Hematopoietic multipotent progenitor cell (in vitro differentiated cells): ENCODE measurements at places on chromosomes 7 and 10.

DNA sequence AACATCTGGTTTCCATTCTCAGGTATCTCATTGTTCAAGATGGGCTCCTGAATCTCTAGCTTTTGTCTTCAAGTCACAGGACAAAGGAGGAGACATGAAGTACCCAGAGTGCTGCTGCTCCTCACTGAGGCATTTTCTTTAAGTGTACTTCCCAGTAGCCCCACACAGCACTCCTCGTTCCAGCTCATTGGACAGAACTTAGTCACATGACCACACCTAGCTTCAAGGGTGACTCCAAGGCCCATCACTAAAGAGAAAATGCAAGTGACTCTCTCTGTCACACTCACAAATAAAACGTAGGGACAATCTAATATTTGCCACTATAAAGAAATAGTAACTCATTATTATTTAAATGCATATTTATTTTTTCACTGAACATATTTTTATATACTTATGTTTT lies 58.3 kb upstream of the NEUROD6 start:
- DNase-seq = no peak

GRCh38 chr10:12482587-12482986 lies 133.2 kb downstream of the CAMK1D start:
- no peak for DNase-seq

DNA sequence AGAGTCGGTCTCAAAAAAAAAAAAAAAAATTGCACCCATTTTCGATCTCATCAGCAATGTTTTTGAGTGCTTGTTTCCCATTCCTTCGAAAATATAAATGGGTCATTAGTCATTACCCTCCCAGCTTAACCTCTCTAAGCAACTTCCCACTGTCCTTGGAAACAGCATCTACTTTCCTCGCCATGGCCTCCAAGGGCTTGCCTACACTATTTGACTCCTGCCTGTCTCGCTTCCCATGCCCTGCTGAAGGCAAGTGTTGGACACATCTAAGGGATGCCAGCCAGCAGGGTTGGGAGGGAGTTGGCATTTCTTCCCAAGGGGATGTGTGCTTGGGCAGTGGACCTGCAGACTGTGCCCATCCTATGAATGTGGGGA lies 12.7 kb upstream of the RHBDD2 start:
- no peak for DNase-seq

GRCh38 chr10:70362328-70362727 lies 20.1 kb downstream of the LRRC20 start:
- no peak for DNase-seq

- DNase-seq = peak; percentile 90
Measured at GRCh38 chr10:78974617-78975317, 94.0 kb upstream of the ZMIZ1 start.

DNA sequence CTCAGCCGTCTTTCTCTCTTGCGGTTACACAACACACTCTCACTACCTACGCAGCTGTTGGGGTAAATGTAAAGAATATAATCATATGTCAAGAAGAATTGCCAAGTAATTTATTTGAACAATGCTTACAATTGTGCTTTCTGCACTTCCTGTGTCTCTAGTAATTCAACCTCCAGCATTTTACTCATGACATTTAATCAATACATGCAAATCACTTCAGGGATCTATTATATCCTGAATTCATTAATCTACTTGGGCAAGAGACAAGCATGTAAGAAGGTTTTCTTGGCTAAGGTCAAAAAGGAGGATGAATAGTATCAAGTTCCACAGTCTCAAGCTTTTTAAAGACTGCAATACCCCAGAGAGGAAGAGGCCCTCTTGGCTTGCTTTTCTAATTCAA lies 562.9 kb upstream of the ADARB2 start:
- no peak for DNase-seq

- DNase-seq = no peak
Measured at GRCh38 chr10:98361131-98362025, 53.6 kb downstream of the PYROXD2 start.
